ENCODE measurements at places on chromosomes 2 and 18. TPM values are rescaled to one million over a fixed set of nuclear protein-coding genes. Genes with fewer than 3 reads are reported as not detected.

The GALM gene
- total RNA-seq = 22.0 TPM

The SKA1 gene
- total RNA-seq = 10.9 TPM

The AKAIN1 gene
- total RNA-seq = not detected

The ESPNL gene
- total RNA-seq = 0.12 TPM

The CCDC88A gene
- total RNA-seq = 18.3 TPM

The VWC2L gene
- not detected for total RNA-seq

The CXCR4 gene
- total RNA-seq = 0.56 TPM

The VIL1 gene
- 0.17 TPM for total RNA-seq

The RBBP8 gene
- 21.3 TPM for total RNA-seq

The NEU4 gene
- 0.37 TPM for total RNA-seq

The ILKAP gene
- 39.6 TPM for total RNA-seq

Measured in A549 treated with Hydrocortisone at 1 μM for 4 hours (cell line).